ENCODE measurements at places on chromosomes 5 and 9. TPM values are rescaled to one million over a fixed set of nuclear protein-coding genes. Genes with fewer than 3 reads are reported as not detected.

DNA sequence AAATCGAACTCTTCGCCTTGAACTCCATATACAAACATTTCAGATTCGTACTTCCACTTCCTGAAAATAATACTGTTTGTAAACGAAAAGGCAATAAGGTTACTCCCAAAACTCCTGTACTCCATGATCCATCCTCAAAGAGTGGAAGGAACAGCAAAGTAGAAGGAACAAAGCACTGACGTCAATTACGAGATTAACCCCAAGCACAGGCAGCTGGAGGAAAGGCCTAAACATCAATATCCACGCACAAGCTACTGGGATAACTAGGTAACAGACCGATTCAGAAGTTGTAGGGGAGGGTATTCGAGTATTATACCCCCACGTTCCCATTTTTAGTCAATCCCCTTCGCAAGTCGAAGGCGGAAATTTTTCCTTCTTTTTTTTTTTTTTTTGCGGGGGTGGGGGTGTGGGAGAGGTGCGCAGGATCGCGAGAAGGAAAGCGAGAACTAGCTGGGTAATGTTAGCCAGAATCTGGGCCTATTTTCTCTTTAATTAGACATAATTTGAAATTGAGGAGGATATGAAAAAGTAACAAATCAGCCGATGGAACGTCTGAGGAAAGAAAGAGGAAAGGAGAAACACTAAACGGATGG lies 909 bp downstream of the AFF4 start:
- peak; percentile 85 for DNase-seq

- no peak for DNase-seq
These were observed 262.5 kb downstream of the PSAT1 start for GRCh38 chr9:78559449-78559885.

The LEAP2 gene
- 4.8 TPM for polyA plus RNA-seq

The AFAP1L1 gene
- 40.1 TPM for polyA plus RNA-seq

The SPATA31D4 gene
- not detected for polyA plus RNA-seq

GRCh38 chr5:131795228-131795627 lies 1.6 kb downstream of the FNIP1 start:
- no peak for DNase-seq

DNA sequence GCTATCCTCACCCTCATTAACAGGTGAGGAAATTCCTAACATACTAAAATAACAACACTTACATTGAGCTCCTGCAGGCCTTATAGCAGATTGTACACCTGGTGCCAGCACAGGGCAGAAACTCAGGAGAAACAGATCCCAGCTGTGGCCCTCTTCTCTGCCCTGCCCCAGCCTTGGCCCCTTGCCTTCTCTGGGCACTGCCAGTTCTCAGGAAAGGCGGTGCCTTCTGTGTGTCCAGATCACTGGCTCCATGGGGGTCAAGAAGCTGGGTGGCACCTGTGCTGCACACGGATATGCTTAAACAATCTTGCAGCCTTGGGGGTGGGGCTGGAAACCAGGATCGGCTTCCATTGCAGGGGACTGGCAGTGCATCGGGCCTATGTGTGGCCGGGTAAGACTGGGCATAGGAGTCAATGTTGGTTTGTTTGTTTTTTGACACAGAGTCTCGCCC lies 19.3 kb downstream of the KYAT1 start:
- DNase-seq = no peak

The FOXD4L5 gene
- polyA plus RNA-seq = not detected

- DNase-seq = no peak
These were observed 54.5 kb downstream of the CAST start for GRCh38 chr5:96716716-96717115.

DNA sequence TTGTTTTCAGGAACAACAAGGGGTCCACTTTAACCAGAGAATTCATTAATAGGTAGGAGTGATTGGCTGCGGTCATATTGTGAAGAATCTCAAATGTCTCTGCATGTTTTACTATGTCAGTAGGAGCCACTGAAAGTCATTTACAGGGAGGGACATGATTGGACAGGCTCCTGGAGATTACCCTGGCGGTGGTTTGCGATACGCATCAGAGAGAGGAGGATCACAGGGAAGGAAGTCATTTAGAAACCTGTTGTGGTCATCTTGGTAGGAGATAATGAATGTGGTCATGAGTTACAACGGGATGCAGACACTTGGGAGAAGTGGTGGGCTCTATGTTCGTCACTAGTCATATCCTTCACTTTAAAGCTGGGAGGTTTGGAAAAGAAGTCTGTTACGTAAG lies 262.8 kb downstream of the FAM114A2 start:
- DNase-seq = no peak

The SOHLH1 gene
- not detected for polyA plus RNA-seq

The AK3 gene
- polyA plus RNA-seq = 80.4 TPM

The SPATA31E1 gene
- not detected for polyA plus RNA-seq

GRCh38 chr9:16360247-16360646 lies 510.2 kb downstream of the BNC2 start:
- no peak for DNase-seq

GRCh38 chr9:8802242-8802641 lies 1002.7 kb upstream of the DMAC1 start:
- no peak for DNase-seq

The LCN1 gene
- polyA plus RNA-seq = not detected

- DNase-seq = no peak
These were observed 609.8 kb upstream of the GRAMD2B start for GRCh38 chr5:125813221-125813974.

The LCN2 gene
- polyA plus RNA-seq = 1.5 TPM

DNA sequence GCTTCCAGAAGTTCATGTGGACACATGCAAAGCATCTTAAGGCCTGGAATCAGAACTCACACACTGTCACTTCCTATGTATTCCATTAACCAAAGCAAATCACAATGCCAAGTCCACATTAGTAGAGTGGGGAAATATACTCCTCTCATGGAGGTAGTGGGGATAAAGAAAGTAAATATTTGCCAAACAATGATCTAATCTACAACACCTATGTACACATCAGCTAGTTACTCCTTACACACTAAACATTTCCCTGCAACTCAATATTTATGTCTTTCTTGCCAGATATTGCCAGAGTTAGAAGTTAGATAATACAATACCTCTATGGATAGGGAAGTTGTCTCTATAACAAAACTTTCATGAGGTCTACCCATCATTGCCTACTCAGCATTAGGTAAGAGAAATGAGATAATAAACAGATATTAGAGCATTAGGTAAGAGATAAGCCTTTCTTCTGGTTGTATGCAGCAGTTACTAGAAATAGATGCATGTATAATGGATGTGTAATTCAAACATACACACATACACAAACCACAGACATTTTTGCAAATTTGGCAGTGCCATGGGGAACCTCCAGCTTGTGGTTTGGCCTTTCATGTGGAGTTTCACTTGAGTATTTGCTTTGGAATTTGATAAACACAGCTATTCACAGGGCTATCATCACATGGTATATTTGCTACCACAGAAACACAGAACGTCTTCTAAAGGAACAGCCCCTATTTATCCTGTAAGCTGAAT lies 196.5 kb downstream of the TLE1 start:
- no peak for DNase-seq

DNA sequence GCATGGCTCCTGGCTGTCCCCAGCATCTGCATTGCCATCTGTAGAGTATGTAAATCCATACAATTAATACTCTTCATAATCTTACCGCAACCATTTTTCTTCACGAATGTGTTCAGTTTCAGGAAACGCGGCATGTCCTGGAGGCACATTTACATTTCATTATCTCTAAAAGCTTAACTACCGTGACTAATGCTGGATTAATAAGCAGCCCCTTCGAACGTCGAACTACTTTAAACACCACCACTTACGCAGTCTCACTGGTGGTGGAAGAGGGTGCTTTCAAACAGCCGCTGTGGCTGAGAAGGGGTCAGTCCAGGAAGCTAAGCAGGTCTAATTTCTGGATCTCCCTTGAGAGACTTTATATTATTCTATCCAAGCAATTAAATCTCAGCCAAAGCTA lies 85.6 kb downstream of the C5orf15 start:
- no peak for DNase-seq

DNA sequence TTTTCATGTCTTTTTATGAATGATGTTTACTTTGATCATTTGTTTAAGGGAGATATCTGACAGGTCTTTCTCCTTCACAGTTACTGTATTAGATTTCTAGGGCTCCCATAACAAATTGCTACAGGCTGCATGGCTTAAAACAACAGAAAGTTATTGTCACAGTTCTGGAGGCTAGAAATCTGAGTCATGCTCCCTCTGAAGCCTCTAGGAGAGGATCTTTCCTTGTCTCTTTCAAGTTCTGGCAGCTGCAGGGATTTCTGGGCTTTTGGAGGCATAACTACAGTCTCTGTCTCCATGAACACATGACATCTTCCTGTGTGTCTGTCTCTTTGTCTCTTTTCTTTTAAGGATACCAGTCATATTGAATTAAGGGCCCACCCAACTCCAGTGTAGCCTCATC lies 557.3 kb upstream of the SEMA6A start:
- no peak for DNase-seq

DNA sequence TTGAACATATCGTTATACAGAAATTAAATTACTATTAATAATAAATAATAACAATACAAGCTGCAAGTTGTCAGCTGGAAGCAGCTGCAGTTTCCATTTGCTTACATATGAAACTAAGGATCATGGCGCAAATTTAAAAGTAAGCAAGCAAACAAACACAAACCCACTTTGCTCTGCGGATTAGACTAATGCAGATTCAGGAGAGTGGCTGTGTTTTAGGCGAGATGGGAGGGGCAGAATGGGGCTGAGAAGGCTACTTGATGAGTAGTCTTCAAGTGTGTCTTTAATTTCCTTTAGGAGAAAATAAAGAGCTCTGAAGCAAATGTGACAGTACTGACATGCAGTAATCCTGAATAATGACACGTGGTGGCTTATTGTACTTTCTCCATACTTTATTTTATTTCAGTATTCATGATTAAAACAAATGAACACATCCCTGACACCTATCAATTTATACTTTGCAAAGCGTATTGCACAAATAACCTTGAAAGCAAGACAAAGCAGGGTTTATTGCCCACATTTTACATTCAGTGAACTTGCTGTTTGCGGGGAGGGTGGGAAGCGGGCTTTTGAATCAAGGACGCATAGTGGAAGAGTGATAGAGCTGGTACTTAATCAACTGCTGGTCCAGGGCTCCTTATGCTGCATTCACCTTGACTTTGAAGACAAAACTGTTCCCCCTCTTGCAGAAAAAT lies 221.4 kb upstream of the TRIM32 start:
- DNase-seq = no peak
